Stimulated activated CD8-positive, alpha-beta memory T cell treated with anti-CD3 and anti-CD28 coated beads, Interleukin-4, amount 100 ng/mL, for 1 hour (primary cell): ENCODE measurements at places on chromosomes 4 and X.

GRCh38 chr4:16720761-16721160 is 177.7 kb downstream of the LDB2 start:
- DNase-seq = no peak

GRCh38 chr4:185011408-185011807 is 6.9 kb upstream of the HELT start:
- DNase-seq = no peak

DNA sequence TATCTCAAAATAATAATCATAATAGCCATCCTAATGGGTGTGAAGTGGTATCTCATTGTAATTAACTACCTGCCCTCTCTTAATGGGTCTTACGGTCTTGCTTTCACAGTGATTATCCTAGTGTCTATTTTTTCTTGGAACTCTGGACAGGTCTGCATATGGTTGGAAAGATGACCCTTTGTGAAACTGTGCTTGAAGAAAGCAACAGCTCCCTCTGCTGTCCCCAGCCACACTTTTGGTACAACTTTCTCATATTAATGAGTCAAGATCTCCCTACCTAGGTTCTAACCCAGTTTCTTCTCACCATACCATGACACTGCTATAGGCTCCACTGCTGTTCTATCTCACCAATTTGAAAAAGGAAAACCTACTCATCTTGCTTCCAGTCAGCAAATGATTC is 2.4 kb downstream of the TFDP3 start:
- DNase-seq = no peak

- DNase-seq = no peak
These were observed 107.8 kb downstream of the ARHGAP10 start for GRCh38 chr4:147839663-147840062.

- no peak for DNase-seq
These were observed 502.0 kb downstream of the GBA3 start for GRCh38 chr4:23194751-23195150.

DNA sequence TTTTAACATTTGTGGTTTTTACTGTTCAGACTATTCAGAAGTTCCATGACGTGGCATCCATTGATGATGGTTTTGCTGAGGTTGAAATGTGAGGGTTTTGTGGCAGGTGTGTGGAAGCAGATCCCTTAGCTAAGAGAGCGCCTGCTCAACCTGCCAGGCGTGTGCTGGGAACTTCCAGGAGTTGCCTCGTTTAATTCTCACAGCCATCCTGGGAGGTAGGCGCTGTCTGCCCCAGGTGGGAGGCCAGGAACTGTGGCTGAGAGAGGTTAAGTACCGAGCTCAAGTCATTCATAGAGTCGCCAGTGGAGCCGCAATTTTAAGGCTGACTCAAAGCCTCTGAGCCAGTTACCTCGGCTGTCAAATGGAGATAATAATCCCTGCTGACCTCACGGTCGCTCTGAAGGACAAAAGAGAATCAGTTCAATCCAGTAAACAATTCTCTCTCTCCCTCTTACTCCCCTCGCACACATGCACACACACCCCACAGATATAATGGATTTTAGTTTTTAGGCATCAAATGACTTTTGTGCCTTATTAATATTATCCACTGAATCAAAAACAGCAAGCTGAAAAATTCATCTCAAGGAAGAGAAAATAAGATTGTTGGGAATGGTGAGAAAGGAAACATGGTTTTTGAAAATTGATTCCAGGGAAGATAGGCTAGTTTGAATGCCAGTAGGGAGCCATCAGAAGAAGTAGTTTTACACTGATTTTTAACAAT is 171.3 kb downstream of the PTTG2 start:
- DNase-seq = peak; percentile 30

DNA sequence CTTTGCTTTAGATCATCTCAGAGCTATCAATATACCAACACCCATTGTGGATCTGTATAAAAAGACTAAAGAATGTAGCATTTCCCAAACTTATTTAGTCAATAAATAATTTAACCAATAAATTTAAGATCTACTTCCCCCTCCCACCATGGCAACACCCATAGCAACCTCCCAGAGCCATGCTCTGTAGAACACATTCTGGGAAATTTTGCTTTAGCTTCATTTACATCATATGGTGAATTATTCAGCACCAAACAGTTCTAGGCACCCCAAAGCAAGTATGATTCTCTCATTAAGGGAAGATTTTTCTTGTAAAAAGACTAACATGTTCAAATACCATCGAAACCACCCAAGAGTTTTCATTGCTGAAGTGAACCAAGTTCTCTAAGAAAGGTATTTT is 80.5 kb upstream of the GPR34 start:
- DNase-seq = no peak

GRCh38 chr4:31518796-31519250 is 798.7 kb downstream of the PCDH7 start:
- DNase-seq = no peak

DNA sequence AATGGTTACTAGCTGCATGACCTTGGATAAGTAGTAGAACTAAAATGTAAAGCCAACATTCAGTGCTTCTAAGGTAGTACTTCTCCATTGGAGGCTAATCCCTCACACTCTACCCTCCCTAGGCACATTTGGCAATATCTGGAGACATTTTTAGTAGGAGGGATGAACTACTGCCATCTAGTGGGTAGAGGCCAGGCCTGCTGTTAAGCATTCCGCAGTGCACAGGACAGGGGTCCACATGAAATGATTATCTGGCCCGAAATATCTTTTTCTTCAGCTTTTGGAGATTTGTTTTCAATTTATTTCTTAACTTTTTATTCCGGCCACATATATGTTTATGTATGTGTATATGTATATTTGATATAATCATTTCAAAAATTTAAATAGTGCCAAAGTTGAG is 36.0 kb upstream of the SPANXC start:
- DNase-seq = no peak

GRCh38 chr4:118114720-118115119 is 80.4 kb downstream of the NDST3 start:
- no peak for DNase-seq

GRCh38 chrX:95764972-95765451 is 919.6 kb upstream of the DIAPH2 start:
- DNase-seq = no peak

- no peak for DNase-seq
These were observed 795 bp upstream of the BRWD3 start for GRCh38 chrX:80810365-80810978.

DNA sequence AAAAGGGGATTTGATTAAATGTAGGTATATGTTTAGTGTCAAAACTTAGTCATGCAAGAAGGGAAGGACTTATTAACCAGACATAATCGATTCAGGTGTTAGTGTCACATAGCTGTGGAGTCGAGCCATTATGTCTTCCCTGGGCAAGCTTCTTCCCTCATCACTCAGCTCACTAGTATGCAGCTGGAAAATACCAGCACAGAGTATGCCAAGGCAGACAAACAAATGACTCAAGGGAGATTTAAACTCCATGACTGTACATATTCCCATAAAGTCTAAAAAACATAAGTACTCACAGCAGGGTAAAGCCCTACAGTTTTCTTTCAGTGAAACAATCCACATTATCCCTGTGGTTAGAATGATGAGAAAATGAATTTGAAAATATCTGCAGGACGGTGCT is 304.5 kb downstream of the CBLL2 start:
- DNase-seq = no peak

DNA sequence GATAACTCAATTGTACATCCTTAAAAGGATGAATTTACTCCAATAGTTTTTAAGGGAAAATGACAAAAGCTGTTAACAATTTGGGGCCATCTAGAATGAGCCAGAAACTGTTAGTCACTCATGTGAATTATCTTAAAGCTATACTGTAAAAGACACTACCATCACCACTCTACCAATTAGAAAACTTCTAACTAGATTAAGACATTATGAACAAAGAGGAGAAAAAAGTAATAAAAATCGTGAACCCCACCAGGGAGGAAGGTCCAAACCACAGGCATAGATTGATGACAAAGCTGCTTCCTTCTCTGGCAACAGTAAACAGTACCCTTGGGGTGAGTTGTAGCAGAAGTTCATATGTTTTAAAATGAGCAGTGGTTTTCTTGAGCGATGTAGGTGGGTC is 106.1 kb downstream of the PDGFC start:
- DNase-seq = no peak

GRCh38 chr4:74793757-74794381 is 454 bp downstream of the BTC start:
- DNase-seq = no peak

DNA sequence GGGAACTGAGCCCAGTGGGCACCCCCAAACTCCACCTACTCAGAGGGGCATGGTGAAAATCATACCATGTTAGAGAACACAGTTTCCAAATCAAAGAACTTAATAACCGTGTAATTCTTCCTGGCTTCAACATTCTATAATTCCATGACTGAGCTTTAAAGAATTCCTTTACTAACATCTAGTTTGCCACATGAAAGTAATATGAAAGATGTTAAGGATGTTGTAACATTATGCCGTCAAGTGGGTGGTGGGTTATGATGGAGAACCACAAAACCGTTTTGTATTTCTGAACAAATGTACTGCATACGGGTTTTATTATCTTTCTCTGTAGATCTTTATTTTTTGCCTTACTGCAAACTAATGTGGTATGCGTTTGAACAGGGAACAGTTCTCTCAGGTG is 549.0 kb upstream of the MAGEB2 start:
- DNase-seq = no peak

DNA sequence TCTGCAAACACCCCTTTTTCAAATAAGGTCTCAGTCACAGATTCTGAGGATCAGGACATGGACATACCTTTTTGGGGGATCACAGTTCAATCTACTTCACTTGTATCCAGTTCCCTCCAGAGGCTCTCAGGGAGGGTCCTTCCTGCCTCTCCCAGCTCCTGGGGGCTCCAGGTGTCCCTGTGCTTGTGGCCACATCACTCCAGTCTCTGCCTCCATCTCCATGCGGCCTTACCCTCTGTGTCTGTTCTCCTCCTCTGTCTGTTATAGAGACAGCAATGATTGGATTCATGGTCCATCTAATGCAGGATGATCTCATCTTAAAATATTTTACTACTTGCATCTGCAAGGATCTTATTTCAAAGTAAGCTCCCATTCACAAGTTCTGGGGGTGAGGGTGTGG is 269.6 kb downstream of the ASMT start:
- no peak for DNase-seq
